ENCODE measurements at places on chromosomes 11 and 22. TPM values are rescaled to one million over a fixed set of nuclear protein-coding genes. Genes with fewer than 3 reads are reported as not detected.
A peak's percentile ranks its signal among the peaks of the same experiment; 100 is the strongest.

The FUT4 gene
- total RNA-seq, result 2.4 TPM

GRCh38 chr22:46233231-46233630, 16.9 kb downstream of the CDPF1 start:
- no peak for DNase-seq

GRCh38 chr11:70454197-70454767, 56.0 kb downstream of the CTTN start:
- no peak for DNase-seq

DNA sequence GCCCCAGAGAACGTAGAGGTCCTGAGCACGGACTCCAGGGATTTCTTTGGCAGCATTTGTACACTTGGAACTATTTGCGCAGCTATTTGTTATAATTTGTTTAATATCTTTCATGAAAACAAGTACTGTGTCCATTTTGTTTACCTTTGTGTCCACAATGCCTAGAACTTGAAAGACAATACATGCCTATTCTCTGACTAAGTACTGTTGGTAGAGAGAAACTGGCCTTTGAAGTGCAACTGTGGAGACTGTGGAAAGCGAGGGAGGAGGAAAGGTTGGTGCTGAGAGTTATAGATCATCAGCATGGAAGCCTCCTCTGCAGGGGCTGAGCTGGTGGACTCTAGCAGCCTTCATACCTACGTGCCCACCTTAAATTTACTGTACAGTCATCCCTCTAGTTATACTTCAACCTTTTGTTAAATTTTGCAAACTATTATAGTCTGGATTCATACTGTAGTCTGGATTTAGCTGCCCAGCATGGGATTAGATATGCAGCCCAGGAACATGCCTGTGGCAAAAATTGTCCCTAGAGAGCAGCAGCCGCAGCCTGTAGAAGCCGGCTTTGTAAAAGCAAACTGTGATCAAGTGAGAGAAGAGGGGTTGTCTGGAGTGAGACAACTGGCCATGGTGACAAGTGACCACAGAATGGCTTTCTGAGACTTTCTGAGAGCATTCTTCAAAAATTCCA, 24.2 kb upstream of the YAP1 start:
- no peak for DNase-seq

The SESN3 gene
- total RNA-seq, result 8.4 TPM

- DNase-seq, result no peak
Observed at GRCh38 chr22:27370987-27371386, 430.6 kb downstream of the MN1 start.

The OLFML1 gene
- total RNA-seq, result not detected

GRCh38 chr11:10382518-10382917, 72.5 kb upstream of the AMPD3 start:
- DNase-seq, result no peak

The CHADL gene
- total RNA-seq, result 0.82 TPM

- DNase-seq, result no peak
Observed at GRCh38 chr11:10201343-10201742, 92.7 kb downstream of the SBF2 start.

GRCh38 chr22:37345863-37346504, 63.7 kb downstream of the CYTH4 start:
- DNase-seq, result peak; percentile 56

The DNAJB7 gene
- not detected for total RNA-seq

The KRTAP5-9 gene
- total RNA-seq, result not detected
